ENCODE measurements at places on chromosomes 2 and 18.

DNA sequence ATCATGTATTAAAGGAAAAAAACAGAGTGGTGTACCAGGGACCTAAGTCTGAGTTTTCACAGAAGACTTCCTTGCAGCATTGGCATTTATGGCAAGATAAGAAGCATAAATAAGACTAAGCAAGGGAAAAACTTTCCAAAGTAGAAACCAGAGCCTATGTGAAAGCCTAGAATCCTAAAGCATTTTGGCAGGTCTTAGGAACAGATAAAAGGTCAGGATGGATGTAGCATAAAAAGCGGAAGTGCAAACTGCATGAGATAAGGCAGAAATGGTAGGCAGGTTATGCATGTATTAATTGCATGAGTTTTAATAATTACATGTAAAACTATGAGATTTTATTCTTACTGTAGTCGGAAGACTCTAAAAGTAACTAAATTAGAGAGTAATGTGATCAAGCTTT lies 596.5 kb downstream of the SUCLG1 start:
- DNase-seq, result no peak

DNA sequence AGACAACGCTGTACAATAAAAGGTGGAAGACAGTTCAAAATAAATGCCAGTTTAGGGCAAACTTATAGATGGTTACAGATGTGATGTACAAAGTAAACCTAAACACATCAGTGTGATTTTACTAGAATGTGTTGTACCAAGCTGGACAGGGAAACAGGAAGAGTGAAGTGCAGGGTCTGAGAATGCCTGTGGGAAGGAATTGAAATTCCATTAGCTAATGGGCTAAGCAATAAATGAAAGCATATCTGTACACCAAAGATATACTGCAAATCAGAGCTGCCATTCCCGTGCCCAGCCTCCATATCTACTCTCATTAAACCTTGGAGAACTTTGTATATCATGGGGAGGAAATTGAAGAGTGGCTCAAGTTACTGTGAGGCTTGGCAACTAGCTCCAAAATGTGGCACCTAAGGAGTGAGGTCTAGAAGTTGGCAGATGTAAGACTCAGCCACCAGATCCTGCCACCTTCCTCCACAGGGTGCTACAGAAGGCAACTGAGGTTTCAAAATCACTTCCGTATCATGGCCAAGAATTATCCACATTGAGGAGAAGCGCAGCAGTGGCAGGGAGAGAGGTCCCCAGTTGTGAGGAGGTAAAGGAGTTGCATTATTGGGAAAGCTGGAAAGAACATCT lies 277.8 kb downstream of the TCF4 start:
- DNase-seq, result no peak

GRCh38 chr2:66846887-66847286 lies 412.0 kb downstream of the MEIS1 start:
- DNase-seq, result no peak

DNA sequence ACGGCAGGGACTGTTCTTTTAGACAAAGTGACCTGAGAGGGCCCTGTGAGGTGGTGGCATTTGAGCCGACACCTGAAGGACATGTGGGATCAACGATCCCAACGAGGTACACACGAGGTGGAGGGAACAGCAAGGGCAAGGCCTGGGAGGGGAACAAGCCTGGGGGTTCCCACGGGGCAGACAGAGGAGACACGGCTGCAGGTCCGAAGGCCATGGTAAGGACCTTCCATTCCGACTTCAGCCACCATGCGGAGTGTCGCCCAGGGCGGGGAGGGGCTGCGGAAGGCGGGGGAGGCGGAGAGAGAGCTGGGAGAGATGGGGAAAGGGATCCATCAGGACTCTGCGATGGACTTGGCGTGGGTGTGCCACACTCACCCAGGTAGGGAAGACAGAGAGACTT lies 151.8 kb downstream of the HDAC4 start:
- no peak for DNase-seq

DNA sequence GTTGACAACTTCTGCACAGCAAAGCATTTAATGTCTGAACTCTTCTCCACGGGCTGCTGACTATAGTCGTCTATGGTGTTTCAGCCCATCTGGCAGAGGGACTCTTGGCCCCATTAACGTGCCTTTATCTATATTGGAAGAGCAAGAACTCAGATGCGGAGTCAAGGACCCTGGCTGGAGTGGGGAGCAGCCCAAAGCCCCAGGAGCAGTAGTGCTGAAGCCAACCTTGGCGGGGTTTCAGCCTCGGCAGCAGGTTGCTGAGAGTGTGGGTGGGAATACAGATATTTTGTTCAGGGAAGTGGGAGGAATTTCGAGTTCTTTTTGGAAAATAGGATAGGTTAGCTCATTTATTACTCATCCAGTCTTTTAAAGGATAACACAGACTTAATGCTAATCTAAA lies 34.2 kb downstream of the TMEM17 start:
- DNase-seq, result no peak

DNA sequence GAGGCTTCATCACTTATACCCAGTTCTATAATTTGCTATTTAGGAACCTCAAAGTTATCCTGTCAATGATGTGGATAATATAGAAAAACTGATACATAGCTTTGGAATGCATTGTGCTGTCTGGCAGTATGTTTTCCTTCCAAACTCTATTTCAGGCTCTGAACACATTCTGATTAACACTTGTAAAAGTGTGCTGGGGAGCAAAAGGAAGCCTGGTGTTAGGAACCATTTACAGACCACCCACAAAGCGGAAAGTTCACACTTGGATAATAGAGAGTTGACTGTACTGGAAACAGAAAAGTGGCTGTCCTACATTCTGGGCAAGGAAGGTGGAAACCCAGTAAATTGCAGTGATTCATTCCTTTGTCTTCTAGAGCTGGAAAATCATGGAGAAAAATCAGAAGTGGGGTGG lies 114.5 kb upstream of the ZFP36L2 start:
- no peak for DNase-seq

- no peak for DNase-seq
Measured at GRCh38 chr18:42268798-42269197, 313.8 kb downstream of the PIK3C3 start.

- no peak for DNase-seq
Measured at GRCh38 chr2:46988230-46988629, 72.6 kb upstream of the MCFD2 start.

DNA sequence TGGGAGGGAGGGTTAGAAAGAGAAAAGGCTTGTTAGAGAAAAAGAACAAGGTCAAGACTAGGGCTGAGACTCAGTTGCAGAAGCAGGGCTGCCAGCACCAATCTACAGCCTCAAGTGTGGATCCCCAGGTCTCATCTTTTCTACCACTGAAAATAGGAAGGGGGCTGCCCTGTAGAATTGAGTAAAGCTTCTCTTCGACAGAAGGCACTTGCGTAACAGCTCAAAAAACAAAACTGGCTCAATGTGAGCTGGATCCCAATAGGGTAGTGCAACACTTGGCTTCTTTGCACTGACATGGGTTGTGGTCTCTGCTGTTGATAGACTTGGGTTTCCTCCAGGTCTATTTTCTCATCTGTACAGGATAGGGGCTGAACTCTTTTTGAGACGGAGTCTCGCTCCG lies 1.8 kb upstream of the MPV17 start:
- DNase-seq, result no peak

GRCh38 chr2:156476850-156477206 lies 40.6 kb downstream of the GPD2 start:
- no peak for DNase-seq
